CD4-positive, alpha-beta T cell (primary cell): ENCODE measurements at places on chromosomes 4 and X.

DNA sequence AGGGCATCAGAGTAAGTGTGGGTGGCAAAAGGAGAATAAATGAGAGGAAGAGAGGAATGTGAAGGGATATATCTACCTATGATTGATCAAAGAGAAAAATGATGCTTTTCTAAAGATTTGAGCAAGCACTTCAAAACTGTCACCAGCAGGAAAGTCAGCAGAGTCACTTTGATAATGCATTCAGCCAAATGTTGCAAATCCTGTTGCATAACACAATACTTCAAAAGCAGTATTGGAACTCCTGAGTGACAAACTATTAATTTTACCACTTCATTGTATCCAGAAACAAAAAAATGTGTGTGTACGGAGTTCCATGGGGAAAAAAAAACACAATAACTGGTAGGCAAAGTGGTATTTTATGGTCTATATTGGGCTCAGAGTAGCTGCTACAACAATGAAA, 160.3 kb downstream of the EMCN start:
- no peak for DNase-seq

DNA sequence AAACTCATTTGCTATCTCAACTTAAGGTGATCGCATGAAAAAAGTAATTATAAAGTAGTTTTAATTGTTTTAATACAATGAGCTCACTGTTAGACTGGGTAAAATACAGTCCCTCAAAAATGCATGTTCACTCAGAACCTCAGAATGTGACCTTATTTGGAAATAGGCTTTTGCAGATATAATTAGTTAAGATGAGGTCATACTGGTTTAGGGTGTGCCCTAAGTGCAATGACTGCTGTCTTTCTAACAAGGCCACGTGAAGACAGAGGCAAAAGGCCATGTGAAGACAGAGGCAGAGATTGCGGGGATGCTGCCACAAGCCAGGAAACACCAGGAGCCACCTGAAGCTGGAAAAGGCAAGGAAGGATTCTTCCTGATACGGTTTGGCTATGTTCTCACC, 262.1 kb downstream of the NKX6-1 start:
- DNase-seq: no peak

DNA sequence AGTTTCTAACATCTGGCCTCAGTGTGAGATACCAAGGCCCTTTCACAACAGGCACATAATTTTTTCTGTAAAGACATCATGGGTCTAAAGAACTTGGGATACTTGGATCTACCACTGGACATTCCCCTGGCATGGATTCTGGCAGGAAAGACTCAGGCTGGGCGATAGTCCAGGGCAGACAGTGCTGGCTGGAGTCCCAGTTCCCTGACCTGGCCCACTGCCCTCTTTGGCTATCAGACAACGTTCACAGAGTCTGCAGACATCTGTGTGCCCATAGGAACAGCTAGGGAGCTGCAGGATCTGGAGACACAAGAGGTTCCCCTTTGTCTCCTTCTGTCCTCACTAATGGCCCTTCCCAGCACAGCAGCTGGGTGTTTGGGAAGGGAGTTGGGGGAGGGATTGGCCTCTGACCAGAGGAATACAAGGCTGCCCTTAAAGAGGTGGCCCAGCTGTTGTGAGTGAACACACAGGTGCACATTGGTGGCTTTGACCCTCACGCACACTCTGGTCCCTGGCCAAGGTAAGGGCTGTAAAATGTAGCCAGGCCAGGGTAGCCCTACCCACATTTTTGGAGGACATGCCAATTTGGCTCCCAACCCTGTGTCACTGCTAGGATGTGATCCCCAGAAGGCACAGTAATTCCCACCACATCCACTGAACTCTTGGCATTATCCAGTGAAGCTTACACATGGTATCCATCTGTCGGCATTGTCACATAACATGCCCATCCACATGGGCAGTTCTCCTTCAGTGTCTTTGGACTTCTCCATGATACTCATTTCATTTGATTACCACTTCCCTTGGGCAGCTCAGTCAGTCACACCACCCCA, 72.3 kb downstream of the SOX3 start:
- no peak for DNase-seq

DNA sequence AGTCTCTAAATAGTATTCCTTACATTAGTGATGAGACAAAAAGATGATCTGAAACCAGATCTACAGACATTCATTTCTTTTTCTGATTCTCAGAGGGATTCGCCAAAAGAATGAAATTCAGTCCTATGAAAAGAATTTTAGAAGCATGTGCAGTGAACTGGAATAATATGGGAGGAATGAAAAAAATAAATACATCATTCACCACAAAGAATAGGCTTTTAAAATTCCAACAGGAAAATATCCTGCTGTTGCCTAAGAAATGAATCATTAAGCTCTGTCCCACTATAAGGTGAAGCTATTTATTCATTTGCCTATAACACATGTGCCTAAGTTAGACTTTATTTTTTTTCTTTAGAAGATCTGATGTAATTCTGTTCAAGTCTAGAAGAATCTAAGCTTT, 165.9 kb downstream of the IL15 start:
- DNase-seq: no peak

DNA sequence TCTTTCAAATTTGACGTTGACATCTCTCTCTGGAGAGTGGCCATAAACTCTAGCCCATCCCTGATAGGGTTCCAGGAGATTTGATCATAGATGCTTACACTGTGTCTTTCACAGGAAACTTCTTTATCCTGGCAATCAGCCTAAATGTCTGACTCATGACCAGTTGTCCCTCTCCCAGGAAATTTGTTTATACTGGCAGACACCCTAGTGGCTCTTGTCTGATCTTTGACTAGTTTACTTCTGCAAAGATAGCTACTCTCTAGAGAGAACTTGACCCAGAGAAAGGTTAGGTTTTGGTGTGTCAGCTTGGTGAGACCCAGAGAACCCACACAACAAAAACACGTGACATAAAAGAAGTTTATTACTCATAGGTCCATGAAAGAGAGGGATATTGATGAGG, 509.8 kb downstream of the CENPC start:
- DNase-seq: no peak

GRCh38 chr4:184643731-184644130, 5.5 kb downstream of the CASP3 start:
- no peak for DNase-seq

GRCh38 chrX:17595456-17596035, 141.7 kb upstream of the SCML1 start:
- no peak for DNase-seq

GRCh38 chr4:4818415-4819212, 40.9 kb upstream of the MSX1 start:
- DNase-seq: no peak

GRCh38 chr4:27638163-27638915, 777.7 kb downstream of the STIM2 start:
- DNase-seq: no peak
